ENCODE measurements at places on chromosomes 12 and 14.
A peak's percentile ranks its signal among the peaks of the same experiment; 100 is the strongest.

DNA sequence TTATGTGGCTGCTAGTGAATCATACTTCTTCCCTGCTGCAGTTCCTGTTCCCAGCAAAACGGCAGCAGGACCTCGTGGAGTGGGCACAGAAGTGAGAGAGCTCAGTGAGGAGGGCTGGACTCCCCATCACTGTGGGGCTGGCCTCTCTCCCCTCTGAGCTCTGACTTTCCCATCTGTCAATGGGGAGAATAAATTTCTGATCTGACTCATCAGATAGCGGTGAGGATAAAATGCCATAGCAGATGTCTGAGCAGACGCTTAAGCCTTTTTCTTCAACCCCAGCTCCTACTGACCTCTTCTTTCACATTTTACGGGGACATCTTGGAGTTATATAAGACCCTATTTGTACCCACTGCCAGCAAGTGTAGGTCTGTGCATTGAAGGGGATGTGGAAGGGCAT is 116.6 kb downstream of the CRACR2A start:
- no peak for DNase-seq

DNA sequence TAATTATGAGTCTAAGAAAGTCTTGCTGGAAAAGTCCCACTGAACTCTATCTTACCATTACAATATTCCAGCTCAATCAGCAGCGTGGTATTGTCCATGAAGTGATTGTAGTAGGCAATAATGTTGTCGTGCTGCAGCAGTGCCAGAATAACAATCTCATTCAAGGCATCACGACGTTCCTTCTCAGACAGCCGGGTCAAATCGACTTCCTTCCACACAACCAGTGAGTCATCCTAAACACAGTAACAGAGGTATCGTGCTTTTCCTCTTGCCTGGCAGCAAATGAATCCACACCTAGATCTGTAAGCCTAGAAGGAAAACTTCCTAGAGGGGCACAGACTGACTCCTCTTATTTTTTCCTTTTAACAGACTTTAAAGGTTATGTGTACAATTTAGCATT is 2.9 kb downstream of the NEK9 start:
- peak; percentile 28 for DNase-seq

GRCh38 chr12:92739113-92739512 is 36.3 kb downstream of the PLEKHG7 start:
- DNase-seq = no peak

- no peak for DNase-seq
These were observed 116.7 kb upstream of the CAND1 start for GRCh38 chr12:67152451-67152850.

DNA sequence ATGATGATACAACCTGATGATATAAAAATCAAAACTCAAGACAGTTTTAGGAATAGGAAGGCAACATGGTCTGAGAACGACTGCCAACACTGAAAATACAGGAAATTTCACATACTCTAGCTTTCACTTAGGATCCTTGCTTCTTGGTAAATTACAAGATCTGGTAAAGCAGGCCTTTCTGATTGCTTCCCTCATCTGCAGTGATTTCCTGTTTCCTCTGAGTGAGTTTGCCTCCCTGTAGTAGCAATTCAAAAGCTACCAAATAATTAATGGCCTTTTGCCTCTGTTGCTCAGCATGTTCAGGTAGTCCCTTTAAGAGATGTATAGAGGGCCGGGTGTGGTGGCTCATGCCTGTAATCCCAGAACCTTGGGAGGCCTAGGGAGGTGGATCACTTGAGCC is 2.0 kb upstream of the IRAK3 start:
- DNase-seq = no peak

DNA sequence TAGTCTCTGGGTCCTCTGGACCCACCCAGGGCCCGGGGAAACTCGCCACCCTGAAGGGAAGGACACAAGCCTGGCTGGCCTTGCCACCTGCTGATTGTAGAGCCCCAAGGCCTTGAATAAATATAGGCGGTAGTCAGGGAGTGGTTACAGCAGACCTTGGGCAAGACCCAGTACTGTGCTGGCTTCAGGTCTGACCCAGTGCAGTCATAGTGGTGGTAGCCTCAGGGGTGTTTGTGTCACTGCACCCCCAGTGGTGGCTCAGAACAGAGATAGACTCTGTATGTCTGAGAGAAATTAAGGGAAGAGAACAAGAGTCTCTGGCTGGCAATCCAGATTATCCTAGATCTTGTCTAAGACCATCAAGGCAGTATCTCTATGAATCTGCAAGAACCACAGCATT is 63.5 kb downstream of the MAPKAPK5 start:
- no peak for DNase-seq

DNA sequence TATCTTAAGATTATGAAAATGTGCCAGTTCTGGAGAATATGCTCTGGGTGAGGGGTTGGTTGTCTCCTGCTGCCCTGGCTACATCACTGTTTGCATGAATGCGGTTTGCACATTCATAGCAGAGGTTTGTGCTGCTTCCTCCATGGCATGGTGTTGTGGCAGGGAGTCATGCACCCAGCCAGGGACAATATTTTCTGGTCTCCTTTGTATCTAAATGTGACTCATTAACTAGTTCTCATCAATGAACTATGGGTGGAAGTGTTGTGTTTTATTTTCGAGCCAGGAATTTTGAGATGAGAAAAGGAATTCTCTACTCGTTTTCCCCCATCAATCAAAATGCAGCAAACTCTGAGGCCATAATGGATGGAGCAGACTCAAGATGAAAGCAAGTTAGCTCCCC is 527.3 kb downstream of the SNAPC1 start:
- no peak for DNase-seq

DNA sequence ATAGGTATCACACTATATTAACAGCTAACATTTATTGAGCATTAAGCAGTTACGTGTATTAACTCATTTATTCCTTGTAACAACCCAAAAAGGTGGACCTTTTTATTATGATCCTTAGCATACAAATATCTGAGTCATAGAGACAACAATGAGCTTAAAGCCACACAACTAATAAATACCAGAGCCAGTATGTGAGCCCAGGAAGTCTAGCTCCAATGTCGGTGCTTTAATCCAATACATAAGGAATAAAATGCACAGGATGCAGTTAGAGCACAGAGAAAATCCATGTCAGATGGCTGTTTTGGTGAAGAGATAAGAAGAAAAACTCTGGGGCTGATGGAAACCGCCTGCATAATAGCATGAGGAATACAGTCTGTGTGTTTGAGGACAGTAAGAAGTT is 888.6 kb downstream of the TMTC2 start:
- no peak for DNase-seq

DNA sequence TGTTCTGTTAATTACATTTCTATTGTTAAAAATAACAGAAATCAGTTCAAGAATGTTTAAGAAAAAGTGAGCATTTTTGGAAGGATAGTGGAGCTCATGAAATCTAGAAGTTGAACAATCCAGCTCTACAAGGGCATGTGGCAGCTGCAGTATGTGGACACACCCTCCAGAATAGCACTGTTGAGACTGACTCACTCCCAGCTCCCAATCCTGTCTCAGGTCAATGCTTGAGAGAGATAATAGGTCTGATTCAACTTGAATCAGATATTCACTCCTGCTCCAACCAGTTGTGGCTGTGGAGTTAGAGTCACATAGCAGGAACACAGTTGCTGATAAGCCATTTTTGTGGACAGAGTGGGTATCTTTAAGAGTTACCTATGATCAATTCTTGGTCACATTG is 113.0 kb upstream of the NTF3 start:
- DNase-seq = no peak

- DNase-seq = no peak
These were observed 1113.6 kb upstream of the SEL1L start for GRCh38 chr14:82647088-82647810.

DNA sequence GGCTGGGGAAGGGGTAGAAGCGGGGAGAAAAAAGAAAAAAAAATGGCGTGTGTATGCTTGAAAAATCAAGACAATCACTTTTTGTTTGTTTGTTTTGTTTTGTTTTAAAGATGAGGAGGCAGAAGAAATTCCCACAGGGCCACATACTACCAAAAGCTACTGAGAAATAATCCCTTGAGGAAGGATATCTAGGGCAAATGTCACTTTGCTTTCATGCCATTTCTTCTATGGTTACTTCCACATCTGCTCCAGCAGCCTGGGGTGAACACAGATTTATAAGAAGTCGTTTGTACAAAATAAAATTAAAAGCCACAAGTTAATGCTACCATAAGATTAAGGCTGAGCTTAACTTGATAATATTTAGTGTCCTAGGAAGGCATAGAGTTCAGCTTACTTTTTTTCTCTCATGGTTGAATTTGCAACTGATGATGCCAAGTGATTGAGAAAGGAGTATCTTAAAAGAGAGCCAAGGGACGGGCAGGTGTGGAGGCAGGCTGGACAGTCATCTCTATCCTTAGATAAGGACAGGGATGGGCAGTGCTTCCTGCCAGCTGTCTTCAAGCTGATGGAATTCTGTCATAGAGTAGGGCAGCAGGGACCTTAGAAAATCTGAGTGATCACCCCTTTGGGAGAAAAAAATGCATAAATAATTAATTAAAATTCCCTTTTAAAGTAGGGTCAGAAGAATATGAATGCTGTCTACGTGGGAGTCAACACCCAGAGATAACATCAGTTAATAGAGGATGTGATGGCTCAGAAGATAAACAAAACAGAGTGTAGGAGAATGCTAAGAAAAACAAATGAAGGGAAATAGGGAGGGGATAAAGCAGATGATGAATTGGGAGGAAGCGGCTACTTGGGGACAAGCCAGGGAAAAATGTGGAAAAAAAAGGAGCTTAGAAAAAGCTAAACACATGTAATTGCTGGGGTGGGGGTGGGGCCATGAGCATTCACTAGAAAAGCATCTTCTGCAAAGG is 57.1 kb downstream of the DYRK2 start:
- no peak for DNase-seq

DNA sequence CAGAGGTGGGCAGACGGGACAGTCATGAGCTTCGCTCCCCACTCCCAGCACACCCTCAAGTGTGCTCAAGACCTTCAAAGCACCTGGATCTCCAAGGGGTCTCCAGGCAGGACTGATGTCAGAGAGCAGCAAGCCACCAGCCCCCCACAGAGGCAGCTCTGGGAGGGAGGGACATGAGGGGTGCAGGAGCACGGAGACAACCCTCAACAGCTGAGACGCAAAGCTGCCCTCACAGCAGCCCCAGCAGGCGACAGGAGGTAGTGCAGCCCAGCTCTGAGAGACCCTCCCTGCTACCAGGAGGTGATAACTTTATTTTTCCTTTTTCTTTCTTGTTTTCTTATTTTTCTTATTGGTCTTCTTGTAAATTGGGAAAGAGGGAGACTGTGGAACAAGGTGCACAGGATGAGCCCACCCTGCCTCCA is 17.9 kb downstream of the SIVA1 start:
- DNase-seq = peak; percentile 48

DNA sequence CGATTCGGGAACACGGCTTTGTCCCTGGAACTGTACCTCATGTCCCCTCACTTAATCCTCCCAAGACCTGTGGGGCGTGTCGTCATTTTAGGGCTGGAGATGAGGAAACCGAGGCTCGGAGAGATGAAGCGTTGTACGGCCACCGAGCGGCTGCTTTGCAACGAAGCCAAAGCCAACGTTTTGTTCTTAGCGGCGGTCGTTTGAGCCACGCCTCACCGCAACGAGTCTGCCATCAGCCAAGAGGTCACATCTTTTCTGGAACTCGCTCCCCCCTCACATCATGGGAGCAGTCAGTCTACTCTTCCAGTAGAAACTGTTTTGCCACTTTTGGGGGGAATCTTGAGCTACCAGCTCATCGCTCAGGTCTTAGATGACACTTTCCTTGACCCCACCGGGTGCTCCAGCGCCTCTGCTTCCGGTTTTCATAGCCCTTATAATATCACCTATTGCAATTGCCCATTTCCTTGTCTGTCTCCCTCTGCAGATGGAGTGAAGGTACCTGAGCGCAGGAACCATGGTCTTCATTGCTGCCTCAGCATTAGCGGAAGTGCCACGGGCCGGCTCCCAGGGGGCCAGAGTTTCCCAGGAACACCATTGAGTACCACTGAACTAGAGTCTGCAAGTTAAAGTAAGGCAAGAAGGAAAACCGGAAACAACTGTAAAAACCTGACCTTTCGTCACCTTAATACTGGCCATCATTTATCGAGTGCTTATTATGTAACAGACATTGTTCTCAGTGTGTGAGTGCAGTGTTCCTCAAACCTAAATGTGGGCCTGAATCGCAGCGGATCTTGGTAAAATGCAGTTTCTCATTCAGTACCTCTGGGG is 19.6 kb downstream of the NINJ2 start:
- no peak for DNase-seq

DNA sequence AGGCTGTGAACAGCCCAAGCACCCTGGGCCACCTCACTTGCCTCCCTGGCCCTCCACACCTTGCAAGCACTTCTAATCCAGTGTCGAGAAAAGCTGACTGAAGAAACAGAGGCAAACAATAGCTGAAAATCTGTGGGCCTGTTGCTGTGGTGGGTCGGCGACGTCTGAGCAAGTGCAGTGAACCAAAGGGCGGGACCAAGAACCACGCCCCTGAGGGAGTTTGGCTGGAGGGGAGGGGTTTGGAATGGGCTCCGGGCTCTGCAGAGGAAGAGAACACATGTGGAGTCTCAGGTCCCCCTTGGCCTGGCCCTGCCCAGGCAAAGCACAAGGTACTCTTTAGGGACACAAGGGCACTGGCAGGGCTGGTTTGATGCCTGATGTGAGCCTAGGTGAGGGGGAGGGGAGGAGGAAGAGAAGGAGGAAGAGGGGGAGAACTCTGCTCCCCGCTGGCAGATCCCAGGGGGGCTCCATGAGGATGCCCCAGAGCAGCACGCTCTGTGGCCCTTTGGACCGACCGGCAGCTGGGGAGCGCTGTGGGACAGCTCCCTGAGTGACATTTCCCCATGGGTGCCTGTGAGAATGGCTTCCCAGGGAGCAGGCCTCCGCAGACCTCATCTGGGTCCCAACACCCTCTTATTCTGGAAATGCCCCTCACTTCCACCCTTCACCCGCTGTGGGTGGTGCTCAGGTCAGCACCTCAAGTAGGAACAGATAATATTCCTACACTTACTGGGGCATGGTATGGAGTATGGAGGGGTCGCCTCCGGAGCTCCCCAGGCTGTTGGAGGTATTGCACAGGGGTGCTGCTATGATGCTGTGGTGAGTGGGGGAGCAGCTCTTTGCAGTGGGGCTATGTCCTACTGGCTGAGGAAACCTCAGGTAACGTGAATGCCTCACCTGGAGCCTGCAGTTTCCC is 85.5 kb downstream of the CPSF2 start:
- DNase-seq = no peak

DNA sequence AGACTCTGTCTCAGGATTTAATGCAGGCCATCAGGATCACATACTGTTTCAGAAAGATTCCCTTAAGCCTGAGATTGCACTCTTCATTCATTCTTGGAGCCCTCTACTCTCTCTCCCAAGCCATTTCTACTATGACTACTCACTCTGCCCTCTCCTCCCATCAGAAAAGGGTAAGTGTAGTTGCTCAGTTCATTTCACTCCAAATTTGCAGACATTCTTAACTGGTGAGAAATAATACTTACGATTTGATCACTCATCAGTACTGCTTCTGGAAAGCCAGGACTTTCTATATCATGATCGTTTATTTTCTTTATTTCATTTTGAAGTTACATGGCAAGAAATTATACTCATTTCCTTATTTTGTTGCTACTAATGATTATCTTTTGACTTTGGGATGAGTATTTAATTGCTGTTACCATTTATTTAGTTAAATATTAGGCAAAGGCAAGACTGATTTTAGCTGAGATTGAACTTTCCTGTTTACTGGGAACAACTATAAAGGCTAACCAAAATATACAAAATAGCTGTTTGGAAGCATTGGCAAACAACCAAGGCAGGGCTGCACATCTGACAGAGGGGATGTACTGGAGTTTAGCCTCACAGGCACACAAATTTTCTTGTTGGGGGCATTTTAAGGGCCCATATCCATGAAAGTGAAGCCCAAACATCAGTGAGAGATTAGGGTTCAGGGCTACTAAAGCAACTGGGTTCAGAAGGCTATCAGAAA is 4.1 kb upstream of the RERG start:
- DNase-seq = no peak

- DNase-seq = no peak
These were observed 70.9 kb downstream of the TRIM9 start for GRCh38 chr14:51023964-51024363.

Measured in activated naive CD4-positive, alpha-beta T cell treated with anti-CD3 and anti-CD28 coated beads, Interleukin-2, amount 10 ng/mL, durations not matched to agents 7 days and 5 days (primary cell).